ENCODE measurements at places on chromosomes 5 and 9.

- DNase-seq: peak; percentile 75
These were observed 82.7 kb downstream of the ATP10B start for GRCh38 chr5:160769301-160769700.

- DNase-seq: no peak
These were observed 418.3 kb downstream of the RAB3C start for GRCh38 chr5:59001154-59001553.

DNA sequence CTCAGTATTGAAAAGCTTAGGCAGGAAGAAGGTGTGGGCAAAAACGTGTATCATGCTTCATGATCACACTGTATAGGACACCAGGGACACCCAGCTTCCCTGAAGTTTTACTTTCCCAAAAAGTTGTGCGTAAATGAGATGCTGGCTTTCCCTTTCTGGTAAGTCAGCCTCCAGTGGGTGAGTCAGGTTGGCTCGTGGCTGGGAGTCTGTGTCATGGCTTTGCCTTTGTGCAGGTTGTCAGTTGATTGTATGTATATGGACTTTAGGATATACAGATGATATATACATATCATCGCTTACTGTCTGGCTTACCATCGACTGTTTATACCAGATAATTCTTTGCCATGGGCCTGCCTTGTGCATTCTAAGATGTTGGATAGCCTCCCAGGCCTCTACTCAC lies 34.2 kb downstream of the ADRB2 start:
- DNase-seq: no peak

- DNase-seq: no peak
These were observed 3.6 kb upstream of the AGPAT2 start for GRCh38 chr9:136690806-136691261.

GRCh38 chr9:135830496-135830895 lies 76.8 kb downstream of the CAMSAP1 start:
- DNase-seq: no peak

DNA sequence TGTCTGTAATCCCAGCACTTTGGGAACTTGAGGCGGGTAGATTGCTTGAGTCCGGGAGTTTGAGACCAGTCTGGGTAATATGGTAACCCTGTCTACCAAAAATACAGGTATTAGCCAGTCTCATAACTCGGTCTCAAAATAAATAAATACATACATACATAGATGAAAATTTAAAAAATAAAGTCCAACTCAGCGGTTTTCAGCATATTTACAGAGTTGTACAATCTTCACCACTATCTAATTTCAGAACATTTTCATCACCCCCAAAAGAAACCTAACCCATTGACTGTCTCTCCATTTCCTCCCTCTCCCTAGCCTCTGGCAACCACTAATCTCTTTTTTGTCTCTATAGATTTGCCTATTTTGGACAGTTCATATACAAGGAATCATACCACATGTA lies 10.7 kb downstream of the RMND5B start:
- DNase-seq: no peak

DNA sequence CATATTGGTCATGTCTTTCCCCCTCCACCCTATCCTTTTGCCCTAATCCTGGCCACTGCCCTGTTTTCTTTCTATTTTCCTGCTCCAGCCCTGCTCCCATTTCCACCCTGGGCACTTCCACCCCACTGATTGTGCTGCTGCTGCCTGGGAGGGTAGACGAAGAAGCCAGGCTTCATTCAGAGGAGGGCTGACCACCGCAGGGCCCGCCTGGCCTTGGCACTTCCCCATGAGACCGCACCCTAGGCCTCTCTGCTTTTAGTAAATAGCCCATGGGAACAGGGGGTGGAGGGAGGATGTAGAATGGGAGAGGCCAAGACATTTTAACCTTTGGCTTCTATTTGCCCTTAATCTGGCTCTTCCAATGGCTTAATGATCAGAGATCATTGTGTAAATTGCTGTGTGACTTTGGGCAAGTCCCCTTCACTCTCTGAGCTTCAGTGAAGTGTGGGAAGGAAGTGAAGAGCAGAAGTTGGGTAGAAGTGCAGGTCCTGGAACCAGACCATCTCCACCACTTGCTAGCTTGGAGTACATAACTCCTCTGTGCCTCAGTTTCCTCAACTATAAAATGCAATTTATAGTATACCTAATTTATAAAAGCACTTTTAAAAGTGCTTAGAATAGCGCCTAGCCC lies 13.6 kb upstream of the GPX3 start:
- no peak for DNase-seq

GRCh38 chr9:137880160-137880975 lies 2.8 kb downstream of the CACNA1B start:
- no peak for DNase-seq

Data from SHP77 (cell line).